A549 treated with CORT108297 at 1 μM for 4 hours (cell line): ENCODE measurements at places on chromosomes 6 and 20. TPM values are rescaled to one million over a fixed set of nuclear protein-coding genes. Genes with fewer than 3 reads are reported as not detected.

The GJE1 gene
- total RNA-seq, result not detected in 5 replicates

The MCUR1 gene
- 8.8 to 15.5 TPM (median 13.9 TPM) in 5 replicates for total RNA-seq

The RAD21L1 gene
- 0.09 TPM in 1 of 5 replicates, not detected in the others for total RNA-seq

The HTR1E gene
- total RNA-seq, result not detected in 5 replicates

The CLPSL1 gene
- total RNA-seq, result not detected in 5 replicates

The GHRH gene
- total RNA-seq, result not detected in 5 replicates

The YTHDF1 gene
- 47.9 to 55.7 TPM (median 53.4 TPM) in 5 replicates for total RNA-seq

The NINL gene
- total RNA-seq, result 9.4 to 18.1 TPM (median 14.2 TPM) in 5 replicates

The TLDC2 gene
- total RNA-seq, result 0.07 TPM in 1 of 5 replicates, not detected in the others

The MYCT1 gene
- 0.03 to 0.14 TPM (median 0.03 TPM) in 5 replicates for total RNA-seq

The WFDC5 gene
- not detected in 5 replicates for total RNA-seq

The TTLL9 gene
- total RNA-seq, result 0.02 to 0.15 TPM (median 0.06 TPM) in 4 of 5 replicates, not detected in the other

The PAK5 gene
- not detected in 5 replicates for total RNA-seq

The SLC25A27 gene
- total RNA-seq, result 0.36 to 0.75 TPM (median 0.51 TPM) in 5 replicates

The RAET1E gene
- 2.2 to 3.7 TPM (median 2.6 TPM) in 5 replicates for total RNA-seq

The RNGTT gene
- 6.7 to 10.7 TPM (median 8.8 TPM) in 5 replicates for total RNA-seq

The MICA gene
- total RNA-seq, result 26.1 to 29.0 TPM (median 27.9 TPM) in 5 replicates

The PROCR gene
- total RNA-seq, result 91.7 to 135 TPM (median 131 TPM) in 5 replicates

The BMP5 gene
- total RNA-seq, result 0.01 to 0.05 TPM in 2 of 5 replicates, not detected in the others

The PTPRA gene
- total RNA-seq, result 30.7 to 38.2 TPM (median 37.8 TPM) in 5 replicates

The NKAIN4 gene
- 5.4 to 9.4 TPM (median 6.4 TPM) in 5 replicates for total RNA-seq

The KHDC1L gene
- 0.23 to 0.40 TPM (median 0.30 TPM) in 5 replicates for total RNA-seq

The HLA-DRA gene
- not detected in 5 replicates for total RNA-seq

The OTOR gene
- total RNA-seq, result not detected in 5 replicates

The TPX2 gene
- total RNA-seq, result 98.2 to 128 TPM (median 104 TPM) in 5 replicates

The PSORS1C2 gene
- not detected in 5 replicates for total RNA-seq

The TDRD6 gene
- not detected in 5 replicates for total RNA-seq

The MAFB gene
- total RNA-seq, result 0.07 to 0.13 TPM (median 0.09 TPM) in 4 of 5 replicates, not detected in the other
